ENCODE measurements at places on chromosomes 2 and 18. TPM values are rescaled to one million over a fixed set of nuclear protein-coding genes. Genes with fewer than 3 reads are reported as not detected.
A peak's percentile ranks its signal among the peaks of the same experiment; 100 is the strongest.

DNA sequence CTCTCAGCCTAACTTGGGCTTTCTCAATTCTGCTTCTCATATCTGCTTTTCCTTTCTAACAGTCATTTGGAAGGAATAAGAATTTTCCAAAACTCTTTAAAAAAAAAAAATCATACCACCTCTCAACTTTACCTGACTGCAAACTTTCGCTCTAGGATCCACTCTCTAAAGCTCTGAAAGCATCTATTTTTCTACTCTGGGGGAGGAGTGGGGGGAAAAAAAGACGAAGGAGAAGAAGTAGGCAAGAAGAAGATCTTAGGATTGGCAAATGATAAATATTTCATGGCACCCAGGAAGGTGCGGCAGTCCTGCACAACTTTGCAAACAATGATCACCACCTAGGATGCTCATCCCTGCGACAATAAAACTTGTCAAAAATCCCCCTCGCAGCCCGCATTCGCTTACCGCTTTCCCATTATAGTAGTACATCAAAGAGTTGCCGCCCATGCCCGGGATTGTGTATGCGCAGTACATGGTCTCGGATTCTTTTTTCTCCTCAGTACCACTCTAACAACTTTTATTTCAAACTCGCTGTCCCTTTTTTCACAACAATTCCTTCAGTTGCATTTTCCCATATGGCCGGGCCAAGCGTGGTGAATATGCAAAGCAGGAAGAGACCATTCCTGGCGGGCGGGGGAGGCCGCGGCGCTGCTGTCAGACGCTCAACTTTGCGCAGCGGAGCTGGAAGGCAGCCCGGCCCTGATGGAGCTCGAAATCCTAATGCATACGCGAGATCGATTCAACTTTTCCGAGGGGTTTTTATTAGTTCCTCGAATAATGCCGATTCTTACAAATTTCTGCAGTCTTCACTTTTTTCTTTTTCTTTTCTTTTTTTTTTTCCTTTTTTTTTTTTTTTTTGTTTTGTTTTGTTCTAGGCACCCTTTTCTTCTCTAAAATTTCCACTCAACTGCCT is 266.5 kb downstream of the TCF4 start:
- no peak for ATAC-seq

GPR35 gene
- total RNA-seq = 2.0 TPM

GRCh38 chr2:205901491-205901890 is 184.5 kb downstream of the INO80D start:
- no peak for ATAC-seq

DNA sequence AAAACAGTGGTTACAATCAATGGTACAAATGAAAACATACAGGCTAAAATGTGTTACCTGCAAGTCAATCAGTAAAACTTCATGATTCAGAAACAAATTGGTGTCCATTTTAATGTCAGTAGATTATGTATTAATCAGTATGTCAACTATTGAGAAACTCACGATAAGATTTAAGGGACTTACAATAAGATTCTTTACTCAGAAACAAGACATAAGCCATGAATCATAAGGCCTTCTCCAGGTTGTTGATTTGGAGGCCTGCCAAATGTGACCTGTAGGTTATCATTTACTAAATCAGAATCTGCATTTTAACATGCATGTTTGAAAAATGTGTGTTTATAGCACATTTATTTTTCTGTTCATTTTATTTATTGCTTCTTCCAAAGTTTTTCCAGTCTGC is 623.1 kb downstream of the CCDC85A start:
- no peak for ATAC-seq

- peak; percentile 37 for ATAC-seq
Observed at GRCh38 chr2:96320728-96321622, 4.1 kb upstream of the ITPRIPL1 start.

- ATAC-seq = no peak
Observed at GRCh38 chr2:122329278-122329677, 573.8 kb downstream of the TSN start.

MYCN gene
- total RNA-seq = not detected

IL1RL2 gene
- total RNA-seq = 2.7 TPM

- ATAC-seq = peak; percentile 23
Observed at GRCh38 chr2:43226955-43227829, 786 bp upstream of the ZFP36L2 start.

COL3A1 gene
- total RNA-seq = 0.64 TPM

GRCh38 chr2:195579776-195580555 is 77.1 kb upstream of the SLC39A10 start:
- ATAC-seq = no peak

- ATAC-seq = no peak
Observed at GRCh38 chr2:221103930-221104329, 468.2 kb downstream of the EPHA4 start.

- no peak for ATAC-seq
Observed at GRCh38 chr18:24930971-24931370, 421.0 kb downstream of the ZNF521 start.

GRCh38 chr2:27255187-27255586 is 7.7 kb downstream of the SLC30A3 start:
- ATAC-seq = no peak

DNA sequence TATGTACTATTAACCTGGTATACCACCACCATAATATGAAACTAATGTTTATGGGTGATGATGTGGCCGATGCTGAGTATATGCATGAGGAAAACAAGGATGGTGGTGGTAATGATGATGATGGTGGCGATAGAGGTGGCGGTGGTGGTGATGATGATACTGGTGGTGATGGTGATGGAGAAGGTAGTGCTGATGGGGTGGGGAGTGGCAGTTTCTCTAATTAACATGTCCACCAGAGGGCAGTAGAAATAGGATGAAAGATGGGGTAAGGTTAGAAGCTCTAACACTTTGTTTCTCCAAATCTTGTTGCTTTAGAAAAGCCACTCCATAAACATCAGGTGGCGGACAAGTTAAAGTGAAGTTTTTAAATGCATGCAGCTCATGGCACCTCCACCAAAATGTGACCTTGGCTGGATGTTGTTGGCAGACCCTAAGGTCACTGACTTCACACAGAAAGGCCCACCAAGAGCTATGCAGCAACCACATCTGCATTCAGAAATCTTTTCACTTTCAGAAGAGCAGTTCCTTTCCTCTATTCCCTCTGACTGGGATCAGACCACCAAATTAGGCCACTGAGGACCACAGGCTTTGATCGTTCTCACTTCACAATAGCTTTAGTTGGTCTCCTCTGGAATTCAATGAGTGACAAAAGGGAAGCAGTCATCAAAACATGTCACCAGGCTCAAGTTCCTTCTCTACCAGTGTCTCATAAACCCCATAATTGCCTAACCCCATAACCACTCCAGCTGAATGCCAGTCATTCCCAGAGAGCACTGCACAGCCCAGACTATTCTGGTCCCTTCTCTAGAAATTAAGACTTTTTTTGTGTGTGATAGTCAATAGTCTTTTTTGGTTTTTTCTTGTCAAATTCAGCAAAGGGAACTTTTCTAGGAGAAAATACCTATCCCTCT is 7.5 kb upstream of the BCL11A start:
- peak; percentile 34 for ATAC-seq

DNA sequence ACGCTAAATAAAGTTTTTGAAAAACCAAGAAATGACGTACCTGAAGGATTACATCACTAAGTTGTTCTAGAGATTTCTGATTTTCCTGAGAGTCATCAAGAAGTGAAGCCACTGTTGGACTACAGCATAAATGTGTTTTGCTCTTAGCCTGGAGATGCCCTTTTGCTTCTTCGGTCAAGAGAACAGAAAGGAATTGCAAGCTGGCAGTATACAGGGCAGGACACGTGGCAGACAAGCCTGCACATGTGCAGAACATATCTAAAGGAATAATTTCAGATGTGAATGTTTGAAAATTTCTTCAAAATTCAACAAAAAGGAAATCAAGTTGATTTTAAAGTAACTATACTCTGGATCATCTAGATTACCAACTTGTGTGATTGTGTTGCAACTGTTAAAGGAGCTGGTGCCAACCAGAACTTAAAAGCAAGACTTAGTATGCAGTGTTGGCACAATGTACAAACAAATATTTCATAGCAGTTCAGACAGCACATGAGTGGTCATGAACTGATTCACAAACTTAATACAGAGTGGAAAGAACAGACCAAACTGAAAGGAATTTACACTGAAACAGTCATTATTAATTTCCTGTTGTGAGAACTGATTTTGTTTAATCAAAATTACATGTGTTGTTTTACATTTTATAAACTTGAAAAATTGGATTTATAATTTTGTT is 100.4 kb upstream of the CD226 start:
- ATAC-seq = no peak

- peak; percentile 41 for ATAC-seq
Observed at GRCh38 chr2:130371723-130372054, 15.8 kb downstream of the PTPN18 start.

KHK gene
- 5.9 TPM for total RNA-seq

GRCh38 chr2:240217431-240218301 is 77.2 kb upstream of the OTOS start:
- ATAC-seq = no peak

RNF152 gene
- 0.11 TPM for total RNA-seq

- no peak for ATAC-seq
Observed at GRCh38 chr2:3611589-3611988, 16.7 kb downstream of the COLEC11 start.
